ENCODE measurements at places on chromosomes 5 and 9.

- no peak for DNase-seq
Observed at GRCh38 chr9:98890256-98890655, 53.5 kb upstream of the COL15A1 start.

DNA sequence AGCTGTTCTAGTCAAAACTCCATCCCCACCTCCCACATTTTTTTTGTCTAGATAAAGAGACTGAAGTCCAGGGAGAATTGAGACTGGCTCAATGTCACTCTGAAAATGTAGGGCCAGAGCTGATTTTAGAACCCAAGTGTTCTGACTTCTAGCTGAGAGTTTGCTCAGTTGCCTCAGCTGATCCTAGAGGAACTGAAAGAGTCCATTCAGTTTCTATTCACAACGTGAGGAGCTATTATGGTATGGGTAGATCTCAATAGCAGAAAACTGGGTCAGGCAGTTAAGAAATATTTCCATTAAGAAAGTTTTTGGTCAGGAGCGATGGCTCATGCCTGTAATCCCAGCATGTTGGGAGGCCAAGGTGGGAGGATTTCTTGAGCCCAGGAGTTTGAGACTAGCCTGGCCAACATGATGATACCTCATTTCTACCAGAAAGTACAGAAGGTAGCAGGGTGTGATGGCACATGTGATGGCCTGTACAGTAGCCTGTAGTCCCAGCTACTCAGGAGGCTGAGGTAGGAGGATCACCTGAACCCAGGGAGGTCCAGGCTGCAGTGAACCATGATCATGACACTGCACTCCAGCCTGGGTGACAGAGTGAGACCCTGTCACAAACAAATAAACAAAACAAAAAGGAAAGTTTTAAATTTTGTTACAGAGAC, 61.7 kb downstream of the GLRA1 start:
- DNase-seq: no peak

- DNase-seq: no peak
Observed at GRCh38 chr5:168153876-168154270, 137.6 kb upstream of the WWC1 start.

DNA sequence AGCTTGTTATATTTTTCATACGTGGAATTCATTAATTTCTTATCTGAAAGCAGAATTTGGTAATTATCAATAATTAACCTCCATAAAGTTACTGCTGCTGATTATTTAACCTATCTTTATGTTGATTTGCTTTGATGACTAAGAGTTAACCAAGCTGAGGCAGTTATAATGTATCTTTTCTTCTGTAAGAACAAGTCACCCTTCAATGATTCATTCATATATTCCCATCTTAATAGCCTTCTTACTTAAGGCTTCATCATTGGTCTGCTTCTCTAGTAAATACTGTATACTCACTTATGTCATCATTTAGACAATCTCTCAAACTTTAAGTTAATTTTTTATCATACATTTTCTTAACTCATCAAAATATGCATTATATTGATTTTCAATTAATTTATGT, 592.2 kb downstream of the ANXA1 start:
- DNase-seq: no peak

DNA sequence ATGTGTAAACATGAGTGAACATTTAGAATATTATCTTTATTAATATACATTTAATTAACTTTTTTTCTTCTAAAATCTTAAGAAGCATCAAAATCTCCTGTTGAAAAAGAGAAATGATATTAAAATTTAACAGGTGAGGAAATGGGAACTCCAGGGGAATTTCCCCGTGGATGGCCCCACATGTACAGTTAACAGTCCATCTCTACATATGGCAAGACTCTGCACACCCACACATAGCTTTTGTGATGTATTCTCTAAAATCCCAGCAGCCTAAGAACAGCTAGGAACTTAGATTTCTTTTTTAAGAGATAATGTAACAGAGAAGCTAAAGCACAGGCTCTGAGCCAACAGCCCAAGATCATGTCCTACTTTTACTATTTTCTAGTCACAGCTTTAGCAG, 556.3 kb upstream of the RGMB start:
- DNase-seq: no peak

- no peak for DNase-seq
Observed at GRCh38 chr5:151345187-151345807, 2.1 kb downstream of the SLC36A2 start.

- no peak for DNase-seq
Observed at GRCh38 chr5:136814619-136815378, 449.5 kb upstream of the TRPC7 start.

- no peak for DNase-seq
Observed at GRCh38 chr9:92342825-92343488, 17.2 kb downstream of the CENPP start.

DNA sequence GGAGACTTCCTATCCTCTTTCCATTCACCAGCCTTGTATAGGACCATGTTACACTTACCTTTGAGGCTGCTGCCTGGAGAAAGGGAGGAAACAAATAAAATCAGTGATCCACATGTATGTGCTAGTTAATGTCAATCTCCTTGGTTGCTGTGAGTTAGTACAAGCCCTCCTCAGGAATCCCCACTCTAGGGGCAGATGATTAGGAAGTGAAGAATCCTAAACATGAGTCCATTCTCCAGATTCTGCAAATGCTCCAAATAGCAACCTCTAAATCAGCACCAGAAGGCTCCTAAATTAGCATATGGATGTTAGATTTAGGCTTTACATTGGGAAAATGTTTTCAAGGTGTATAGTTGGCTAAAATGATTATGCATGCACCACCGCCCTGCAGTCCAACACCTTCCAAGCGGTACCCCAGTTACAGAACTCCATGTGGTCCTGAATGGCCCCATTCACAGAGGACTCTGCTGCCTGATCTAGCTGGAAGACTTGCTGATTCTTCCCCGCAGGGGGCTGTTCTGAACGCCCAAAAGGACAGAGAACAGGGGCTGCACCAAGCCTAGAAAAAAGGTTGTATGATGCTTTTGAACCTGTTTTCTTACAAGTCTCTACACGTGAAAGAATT, 123.2 kb downstream of the TLE1 start:
- DNase-seq: no peak

DNA sequence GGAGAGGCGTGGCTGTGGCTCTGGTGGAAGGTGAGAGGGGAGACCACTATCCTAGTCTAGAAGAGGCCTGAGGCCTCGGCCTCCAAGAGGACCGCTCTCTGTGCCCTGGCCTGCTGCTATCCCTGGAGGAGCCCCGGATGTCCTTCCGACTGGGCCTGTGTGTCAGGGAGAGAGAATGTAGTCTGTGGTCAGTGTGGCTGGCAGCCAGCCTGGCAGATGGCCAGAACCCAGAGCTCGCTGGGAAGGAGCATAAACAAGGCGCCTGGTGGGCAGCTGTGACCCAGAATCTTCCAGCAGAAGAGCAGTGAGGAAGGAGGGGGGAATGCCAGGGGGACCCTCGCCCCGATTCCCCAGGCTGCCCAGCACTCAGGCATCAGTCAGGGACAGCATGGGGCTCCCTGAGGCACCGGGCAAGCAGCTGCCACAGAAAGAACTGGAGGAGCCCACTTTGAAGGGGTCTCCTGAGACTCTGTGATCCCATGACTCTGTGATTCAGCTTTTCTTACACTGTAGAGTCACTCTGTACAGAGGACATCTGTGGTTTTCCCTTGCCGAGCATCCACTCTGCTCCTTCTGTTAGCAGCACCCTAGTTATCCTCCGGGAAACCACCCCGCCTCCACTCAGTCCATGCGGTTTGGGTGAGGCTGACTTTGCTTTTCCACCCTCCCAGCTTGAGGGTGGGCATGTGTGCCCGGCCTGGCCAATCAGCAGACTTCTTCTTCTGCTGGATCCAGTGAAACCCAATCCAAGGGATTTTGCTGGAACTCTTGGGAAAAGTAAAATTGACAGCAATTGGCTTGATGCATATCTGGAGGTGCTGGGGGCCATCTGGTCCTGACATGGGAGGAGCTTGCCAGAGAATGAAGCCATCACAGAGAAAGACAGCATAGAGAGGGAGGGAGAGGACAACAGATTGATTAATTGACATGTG, 46.2 kb upstream of the PWWP2A start:
- peak; percentile 39 for DNase-seq

DNA sequence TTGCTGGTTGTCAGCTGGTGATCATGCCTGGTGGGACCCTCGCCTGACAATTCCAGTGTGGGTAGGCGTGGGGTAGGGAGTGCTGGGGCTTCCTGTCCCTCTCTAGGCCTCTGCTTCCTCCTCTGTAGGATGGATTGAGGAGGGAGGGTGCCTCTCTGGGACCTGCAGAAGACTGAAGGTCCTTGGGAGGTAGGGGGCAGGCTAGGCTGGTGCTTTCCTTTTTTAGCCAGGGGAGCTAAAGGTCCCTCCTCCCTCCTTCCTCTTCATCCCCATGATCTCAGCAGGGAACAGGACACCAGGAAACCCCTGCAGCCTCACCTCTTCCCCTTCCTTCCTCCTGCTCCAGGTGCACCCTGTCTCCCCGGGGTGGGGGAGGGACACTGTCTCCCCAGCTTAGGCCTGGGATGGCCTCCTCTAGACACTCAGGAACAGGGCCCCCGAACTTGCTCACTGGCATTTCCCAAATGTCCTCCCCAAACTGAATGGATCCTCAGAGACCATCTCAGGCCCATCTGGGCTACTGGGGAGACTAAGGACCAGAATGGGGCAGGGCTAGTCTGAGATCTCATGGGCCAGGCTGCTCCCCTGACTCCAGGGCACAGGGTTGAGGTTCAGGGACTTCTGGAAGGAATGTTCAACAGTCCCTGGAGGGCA, 8.4 kb downstream of the SH2D3C start:
- DNase-seq: no peak

DNA sequence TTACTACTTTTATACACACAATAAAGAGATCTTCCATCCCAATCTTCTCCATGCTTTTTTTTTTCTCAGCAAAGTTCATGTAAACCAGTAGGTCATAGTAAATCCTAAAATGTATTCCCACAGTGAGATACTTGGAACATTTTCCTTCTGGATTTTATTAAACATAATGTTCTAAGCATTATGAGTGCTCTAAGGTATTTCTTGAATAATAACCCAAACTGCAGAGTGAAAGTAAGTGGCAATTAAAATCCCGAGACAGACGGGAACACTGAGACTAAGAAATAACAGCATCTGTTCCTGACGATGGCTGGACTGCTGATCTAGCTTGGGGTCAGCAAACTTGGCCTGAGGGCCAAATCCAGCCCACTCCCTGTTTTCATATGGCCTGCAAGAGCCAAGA, 359.8 kb downstream of the ARL15 start:
- DNase-seq: no peak

GRCh38 chr5:14724633-14725032, 60.1 kb downstream of the OTULIN start:
- DNase-seq: no peak

DNA sequence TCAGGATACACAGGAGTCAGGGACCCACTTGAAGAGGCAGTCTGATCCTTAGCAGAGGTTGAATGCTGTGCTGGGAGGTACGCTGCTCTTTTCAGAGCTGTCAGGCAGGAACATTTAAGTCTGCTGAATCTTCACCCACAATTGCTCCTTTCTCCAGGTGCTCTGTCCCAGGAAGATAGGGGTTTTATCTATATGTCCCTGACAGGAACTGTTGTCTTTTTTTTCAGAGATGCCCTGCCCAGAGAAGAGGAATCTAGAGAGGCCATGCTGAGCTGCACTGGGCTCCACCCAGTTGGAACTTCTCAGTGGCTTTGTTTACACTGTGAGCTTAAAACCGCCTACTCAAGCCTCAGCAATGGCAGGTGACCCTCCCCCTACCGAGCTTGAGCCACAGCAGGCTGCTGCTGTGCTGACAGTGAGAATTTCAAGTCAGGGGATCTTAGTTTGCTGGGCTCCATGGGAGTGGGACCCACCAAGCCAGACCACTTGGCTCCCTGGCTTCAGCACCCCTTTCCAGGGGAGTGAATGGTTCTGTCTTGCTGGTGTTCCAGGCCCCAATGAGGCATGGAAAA, 169.0 kb downstream of the FBXL17 start:
- peak; percentile 21 for DNase-seq

DNA sequence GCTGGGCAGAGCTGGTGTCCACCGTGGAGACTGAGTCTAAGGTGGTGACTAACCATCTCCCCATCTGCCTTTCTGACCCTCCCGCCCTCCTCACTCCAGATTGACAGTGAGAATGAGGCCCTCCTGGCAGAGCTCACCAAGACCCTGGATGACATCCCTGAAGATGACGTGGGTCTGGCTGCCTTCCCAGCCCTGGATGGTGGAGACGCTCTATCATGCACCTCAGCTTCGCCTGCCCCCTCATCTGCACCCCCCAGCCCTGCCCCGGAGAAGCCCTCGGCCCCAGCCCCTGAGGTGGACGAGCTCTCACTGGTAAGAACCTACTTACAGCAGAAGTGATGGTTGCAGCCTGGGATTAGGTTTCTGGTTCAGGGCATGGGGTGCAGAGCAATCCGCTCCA, 96.5 kb downstream of the PPARGC1B start:
- DNase-seq: no peak

DNA sequence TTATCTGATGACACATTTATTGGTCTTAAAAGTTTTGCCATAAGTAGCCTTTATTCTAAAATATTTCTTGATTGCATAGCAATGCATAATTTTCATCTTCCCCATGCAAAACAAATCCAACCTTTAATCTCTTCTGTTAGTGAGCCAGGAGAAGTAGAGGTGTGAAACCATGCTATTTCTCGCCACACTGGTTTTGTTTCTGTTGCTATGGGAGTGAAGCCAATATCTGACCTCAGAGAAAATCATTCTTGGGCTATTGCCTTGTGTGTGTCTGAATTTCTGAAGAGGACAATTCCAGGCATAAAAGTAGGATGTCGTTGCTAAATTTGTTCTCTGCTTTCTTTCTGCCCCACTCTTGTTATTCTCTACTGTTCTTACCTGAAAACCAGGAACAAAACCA, 183.6 kb downstream of the PTTG1 start:
- DNase-seq: no peak

GRCh38 chr5:15004506-15004905, 132.9 kb upstream of the ANKH start:
- no peak for DNase-seq

DNA sequence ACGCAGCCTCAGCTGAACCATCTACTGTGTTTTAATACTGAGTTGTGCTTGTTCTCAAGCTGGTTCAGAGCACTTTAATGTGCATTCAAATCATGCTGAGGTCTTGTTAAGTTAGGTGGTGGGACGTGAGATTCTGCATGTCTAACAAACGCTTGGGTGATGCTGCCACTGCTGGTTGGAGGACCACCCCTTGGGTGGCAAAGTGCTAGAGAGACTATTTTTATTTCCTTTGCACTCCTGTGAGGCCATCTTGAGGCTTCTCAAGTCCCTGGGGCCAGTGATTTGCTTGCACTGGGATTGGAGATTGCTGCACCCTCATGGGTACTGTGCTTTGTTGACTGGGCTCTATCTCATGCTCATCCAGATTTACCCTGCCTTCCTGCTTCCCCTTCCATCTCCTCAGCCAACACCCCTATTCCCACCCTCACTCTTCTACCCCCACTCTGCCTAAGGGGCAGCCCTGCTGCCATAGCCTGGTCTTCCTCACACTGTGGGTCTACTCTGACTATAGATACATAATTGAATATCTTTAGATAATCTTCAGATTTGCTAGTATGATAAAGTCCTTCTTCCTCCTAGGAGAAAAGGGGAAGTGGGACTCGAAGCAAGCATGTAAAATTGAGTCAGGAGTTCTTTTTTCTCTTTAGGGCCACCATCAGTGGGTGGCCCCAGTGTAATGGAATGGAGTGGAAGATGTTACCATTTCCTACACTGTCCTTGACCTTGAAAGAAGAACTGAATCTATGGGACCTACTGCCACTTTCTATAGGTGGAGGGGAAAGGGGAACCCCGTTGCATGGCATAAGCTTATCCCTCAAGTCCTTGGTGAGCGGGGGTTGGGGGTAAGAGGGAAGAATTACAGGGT, 45.1 kb upstream of the SUB1 start:
- no peak for DNase-seq

GRCh38 chr9:76744336-76744735, 19.9 kb upstream of the PCA3 start:
- no peak for DNase-seq

- no peak for DNase-seq
Observed at GRCh38 chr5:33148076-33148513, 292.7 kb upstream of the TARS1 start.

Measured in nephron progenitor cell (in vitro differentiated cells).